ENCODE measurements at places on chromosomes 11 and 22. TPM values are rescaled to one million over a fixed set of nuclear protein-coding genes. Genes with fewer than 3 reads are reported as not detected.
A peak's percentile ranks its signal among the peaks of the same experiment; 100 is the strongest.

OR8D4 gene
- 0.14 TPM for total RNA-seq

DNA sequence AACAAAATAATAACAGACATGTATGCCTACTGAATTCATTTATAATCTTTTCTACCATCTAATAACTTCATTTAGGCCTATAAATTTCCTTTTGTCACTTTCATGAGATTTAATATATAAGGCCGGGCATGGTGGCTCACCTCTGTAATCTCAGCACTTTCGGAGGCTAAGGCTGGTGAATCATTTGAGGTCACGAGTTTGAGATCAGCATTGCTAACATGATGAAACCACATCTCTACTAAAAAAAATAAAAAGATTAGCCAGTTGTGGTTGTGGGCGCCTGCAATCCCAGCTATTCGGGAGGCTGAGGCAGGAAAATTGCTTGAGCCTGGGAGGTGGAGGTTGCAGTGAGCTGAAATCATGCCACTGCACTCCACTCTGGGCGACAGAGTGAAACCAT, 14.2 kb upstream of the NTM start:
- no peak overlapping the region for H3K27ac ChIP-seq
- H3K27me3 ChIP-seq = no peaks in the 10 kb centered on the region

SERPINH1 gene
- total RNA-seq = 1,217 TPM

GRCh38 chr22:20982563-20982882, 426 bp downstream of the LZTR1 start:
- peak overlapping the region; percentile 93 for H3K4me3 ChIP-seq
- no peak for DNase-seq
- no peak overlapping the region for H3K27ac ChIP-seq
- H3K4me1 ChIP-seq = peaks cover 11% of the 10 kb centered on the region
- no peaks in the 10 kb centered on the region for H3K36me3 ChIP-seq

VWCE gene
- total RNA-seq = 16.9 TPM

DAGLA gene
- total RNA-seq = 1.3 TPM

- H3K4me3 ChIP-seq = no peak overlapping the region
- no peak overlapping the region for H3K27ac ChIP-seq
- no peaks in the 10 kb centered on the region for H3K36me3 ChIP-seq
These were observed 4.0 kb downstream of the LRRC75B start for GRCh38 chr22:24588757-24589481.
